ENCODE measurements at places on chromosomes 13 and 19. TPM values are rescaled to one million over a fixed set of nuclear protein-coding genes. Genes with fewer than 3 reads are reported as not detected.

ZIK1 gene
- polyA plus RNA-seq, result 23.8 TPM

ZNF493 gene
- polyA plus RNA-seq, result 35.6 TPM

ZNF726 gene
- polyA plus RNA-seq, result 23.5 TPM

DNA sequence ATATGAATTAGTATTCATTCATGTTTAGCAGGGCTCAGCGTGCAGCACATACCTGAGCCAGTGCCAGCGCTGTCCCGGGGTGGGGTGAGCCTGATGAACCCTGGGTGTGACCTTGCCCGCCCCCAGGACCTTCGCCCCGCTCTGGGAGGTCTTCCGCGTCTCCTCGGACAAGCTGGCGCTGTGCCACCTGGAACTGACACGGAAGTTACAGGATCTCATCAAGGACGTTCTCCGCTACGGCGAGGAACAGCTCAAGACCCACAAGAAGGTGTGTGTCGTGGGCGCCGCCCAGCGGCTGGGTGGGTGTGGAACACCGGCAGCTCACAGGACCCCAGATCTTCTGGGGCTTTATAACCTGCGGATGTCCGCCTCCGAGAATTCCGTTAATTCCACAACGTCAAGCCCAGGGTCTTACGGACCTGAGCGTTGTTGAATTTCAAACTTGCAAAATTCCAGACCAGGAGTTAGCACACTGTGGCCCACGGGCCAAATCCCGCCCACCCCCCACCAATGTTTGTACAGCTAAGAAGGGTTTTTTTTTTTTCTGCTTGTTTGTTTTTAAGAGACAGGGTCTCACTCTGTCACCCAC, 15.4 kb downstream of the FCHO1 start:
- DNase-seq, result peak; percentile 55

DNA sequence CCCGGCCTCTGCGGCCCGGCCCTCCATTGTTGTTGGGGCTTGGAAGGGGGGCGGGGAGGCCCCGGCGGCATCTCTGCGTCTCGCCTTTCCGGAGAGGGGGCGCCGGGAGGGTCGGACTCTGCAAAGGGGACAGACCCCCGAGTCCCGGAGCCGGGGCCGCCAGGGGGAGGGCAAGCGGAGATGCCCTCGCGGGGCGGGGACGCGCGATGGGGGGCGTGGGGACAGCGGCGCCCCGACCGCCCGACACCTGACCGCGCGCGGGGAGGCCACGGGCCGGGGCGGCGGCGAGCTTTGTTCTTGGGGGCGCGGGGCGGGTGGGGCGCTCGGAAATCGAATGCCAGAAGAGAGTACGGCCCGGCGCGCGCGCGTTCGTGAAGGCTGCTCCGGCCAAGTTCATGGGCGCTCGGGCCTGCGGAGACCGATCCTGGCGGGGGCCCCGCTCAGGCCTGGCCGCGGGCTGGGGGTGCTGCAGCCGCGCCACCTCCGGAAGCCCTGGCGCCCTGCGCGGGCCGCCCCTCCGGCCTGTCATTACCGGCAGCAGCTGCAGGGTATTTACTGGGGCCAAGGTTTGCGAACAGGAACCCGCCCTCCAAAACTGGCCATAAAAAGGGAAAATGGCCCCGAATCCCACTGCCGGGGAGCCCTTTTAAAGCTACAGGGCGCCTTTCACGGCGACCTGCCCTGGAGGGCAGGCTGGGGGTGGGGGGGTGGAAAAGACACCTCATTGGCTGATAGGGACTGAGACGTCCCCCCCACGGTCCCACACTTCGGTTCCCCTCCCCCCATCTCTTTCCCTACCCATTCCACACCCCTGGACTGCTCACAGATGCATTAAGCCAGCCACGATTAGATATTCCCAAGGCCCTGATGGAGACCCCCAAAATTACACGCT, 11.1 kb upstream of the NANOS3 start:
- no peak for DNase-seq

- DNase-seq, result no peak
Measured at GRCh38 chr13:113184568-113185440, 23.7 kb downstream of the PCID2 start.

- no peak for DNase-seq
Measured at GRCh38 chr19:30087381-30088138, 145.5 kb downstream of the URI1 start.

- no peak for DNase-seq
Measured at GRCh38 chr19:13120031-13120430, 2.0 kb downstream of the NACC1 start.

DNA sequence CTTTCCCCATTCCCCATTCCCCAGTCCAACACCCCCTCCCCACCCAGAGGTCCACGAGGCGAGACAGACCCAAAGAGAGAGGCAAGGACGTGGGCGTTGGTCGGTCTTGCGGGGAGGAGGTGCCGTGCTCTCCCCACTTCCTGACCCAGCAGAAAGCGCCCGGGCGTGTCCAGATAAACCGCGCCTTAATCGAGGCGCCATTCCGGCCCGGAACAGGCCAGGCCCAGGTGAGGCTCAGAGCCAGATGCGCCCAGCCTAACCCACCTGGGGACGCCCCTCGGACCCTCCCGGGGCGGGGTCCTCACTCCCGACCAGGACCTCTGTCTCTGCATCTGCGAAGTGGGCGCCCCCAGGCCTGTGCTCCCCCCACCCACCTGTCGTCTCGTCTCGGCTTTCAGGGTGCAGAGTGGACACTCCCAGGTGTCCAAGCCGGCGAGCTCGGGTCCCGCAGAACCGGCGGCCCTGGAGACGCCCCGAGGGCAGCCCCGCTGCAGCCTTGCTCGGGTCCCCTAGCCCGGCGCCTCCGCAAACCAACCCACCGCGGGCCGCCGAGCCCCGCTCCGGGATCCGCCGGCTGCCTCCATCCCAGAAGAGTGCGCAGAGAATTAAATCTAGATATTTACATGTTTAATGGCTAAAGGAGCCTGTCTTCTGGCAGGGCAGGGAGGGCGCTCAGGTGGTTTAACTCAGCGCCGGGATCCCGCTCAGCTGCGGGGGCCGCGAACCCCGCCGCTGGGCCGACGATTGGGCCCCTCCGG, 5.0 kb upstream of the ONECUT3 start:
- DNase-seq, result no peak

DNA sequence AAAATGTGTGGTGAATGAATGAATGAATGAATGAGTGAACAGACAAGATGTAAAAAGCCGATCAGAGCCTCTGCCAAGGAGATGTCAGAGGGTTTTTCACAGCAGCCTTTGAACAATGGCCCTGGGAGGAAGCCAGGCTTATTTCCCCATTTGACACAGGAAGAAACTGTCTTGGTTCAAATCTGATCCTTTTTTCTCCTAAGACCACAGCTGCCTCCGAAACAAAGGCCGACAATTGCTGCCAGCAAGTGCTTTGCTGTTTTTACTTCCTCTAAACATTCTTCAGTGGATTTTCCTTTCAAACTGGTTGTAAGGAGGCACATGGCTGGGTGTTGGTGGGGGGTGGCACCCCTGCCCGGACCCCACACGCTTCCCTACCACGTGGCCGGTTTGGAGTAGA, 44.2 kb upstream of the HOMER3 start:
- DNase-seq, result peak; percentile 45

GRCh38 chr19:10915130-10916091, 13.0 kb downstream of the YIPF2 start:
- no peak for DNase-seq

GRCh38 chr19:35929876-35930275, 6.3 kb upstream of the LRFN3 start:
- DNase-seq, result no peak

- no peak for DNase-seq
Measured at GRCh38 chr19:40616178-40616577, 15.0 kb downstream of the LTBP4 start.

GRCh38 chr19:50190439-50190891, 13.0 kb upstream of the MYH14 start:
- no peak for DNase-seq

DNA sequence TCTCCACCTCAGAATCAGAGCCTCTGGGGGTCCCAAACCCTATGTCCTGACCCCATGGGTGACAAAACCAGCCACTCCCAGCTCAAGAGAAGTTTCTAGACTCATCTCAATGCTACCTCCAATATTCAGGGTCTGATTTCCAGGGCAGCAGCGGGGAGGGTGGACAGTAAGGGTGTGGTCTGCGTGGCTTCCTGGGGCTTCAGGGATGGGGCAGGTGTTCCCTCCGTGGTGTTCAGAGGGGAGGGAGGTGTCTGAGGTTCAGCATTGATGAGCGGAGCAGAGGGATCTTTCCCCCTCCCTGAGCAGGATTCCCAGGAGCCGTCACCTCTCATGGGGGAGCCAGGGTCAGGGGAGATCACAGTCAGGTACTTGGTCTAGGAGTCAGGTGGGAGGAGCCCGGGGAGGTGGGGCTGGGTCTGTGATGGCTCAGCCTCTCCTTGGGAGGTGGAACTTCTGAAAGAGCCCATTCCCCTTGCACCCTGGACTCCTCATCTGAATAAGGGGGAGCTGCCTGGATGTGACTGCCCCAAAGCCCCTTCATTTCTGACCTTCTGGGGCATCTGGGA, 2.9 kb downstream of the LILRA2 start:
- DNase-seq, result no peak
